ENCODE measurements at places on chromosomes 3 and 15. TPM values are rescaled to one million over a fixed set of nuclear protein-coding genes. Genes with fewer than 3 reads are reported as not detected.

DNA sequence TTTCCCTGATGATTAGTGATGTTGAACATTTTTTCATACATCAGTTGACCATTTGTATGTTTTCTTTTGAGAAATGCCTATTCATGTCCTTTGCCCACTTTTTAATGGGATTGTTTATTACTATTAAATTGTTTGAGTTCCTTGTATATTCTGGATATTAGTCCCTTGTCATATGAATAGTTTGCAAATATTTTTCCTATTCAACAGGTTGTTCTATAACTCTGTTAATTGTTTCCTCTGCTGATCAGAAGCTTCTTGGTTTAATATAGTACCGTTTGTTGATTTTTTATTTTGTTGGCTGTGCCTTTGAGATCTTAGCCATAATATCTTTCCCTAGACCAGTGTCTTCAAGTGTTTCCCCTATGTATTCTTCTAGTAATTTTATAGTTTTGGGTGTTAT is 189.0 kb upstream of the RARB start:
- DNase-seq = no peak

DNA sequence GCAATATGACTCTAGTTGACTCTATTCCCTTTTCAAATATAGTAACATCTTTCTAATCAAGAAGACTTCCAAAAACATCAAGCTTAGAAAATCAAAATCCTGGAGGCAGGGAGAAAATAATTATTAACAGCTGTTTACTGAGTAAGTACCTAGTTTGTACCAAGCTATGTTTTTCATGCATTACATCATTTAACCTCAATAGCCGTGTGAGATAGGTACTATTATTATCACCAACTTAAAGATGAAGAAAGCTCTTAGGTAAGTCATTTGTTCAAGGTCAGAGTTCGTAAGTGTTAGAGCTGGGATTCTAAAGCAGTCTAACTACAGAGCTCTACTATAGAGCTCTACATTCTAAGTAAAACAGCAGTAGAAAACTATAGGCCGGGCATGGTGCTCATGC is 41.6 kb downstream of the GSK3B start:
- no peak for DNase-seq

GRCh38 chr3:161222662-161223061 is 1.6 kb downstream of the NMD3 start:
- DNase-seq = no peak

DNA sequence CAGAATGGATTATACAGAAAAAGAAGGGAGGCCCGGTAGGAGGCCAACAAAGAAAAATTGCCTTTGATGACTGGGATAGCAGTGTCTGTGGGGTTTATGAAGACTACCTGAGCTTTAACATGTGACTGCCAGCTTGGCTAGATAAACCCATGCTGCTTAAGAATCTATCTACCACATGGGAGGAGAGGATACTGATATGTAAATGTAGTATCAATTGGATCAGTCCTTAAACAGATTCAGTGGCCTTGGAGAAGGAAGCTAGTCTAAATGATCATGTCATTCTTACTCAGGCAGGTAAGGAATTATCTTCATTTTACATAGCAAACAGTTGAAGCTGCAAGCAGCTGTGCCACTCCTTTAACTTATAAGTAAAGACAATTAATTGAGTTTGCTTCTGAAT is 50.0 kb upstream of the SYNPR start:
- DNase-seq = peak; percentile 19

DNA sequence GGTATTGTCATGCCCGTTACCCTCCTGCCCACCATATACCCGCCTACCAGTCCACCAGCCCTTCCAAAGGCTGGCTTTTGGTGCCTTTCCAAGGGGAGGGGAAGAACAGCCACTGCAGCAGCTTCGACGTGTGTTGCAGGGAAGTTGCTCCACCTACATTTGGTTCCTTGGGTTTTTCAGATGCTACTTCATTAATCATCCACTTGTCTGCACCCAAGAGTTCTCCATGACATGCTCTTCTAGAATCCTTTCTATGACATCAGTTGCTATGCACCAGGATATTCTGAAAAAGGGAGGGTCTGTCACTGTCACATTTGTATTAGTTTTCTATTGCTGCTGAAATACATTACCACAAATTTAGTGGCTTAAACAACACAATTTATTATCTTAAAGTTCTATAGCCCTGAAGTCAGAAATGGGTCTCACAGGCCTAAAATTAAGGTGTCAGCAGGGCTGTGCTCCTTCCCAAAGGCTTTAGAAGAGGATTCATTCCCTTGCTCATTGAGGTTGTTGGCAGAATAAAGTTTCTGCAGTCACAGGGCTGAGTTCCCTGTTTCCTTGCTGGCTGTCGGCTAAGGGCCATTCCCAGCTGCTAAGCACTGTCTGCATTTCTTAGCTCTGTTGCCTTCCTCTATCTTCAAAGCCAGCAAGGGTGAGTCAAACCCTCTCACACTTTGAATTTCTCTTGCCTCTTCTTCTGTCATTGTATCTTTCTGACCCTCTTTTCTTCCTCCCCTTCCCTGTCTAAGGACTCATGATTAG is at the start of gene LYZL4:
Gene LYZL4 (minus strand): TSS at position 241 of the 762 bp plus-strand sequence. CDS start 3,359 bp downstream, outside the sequence.
- DNase-seq = no peak

The C3orf52 gene
- total RNA-seq = 1.0 TPM

DNA sequence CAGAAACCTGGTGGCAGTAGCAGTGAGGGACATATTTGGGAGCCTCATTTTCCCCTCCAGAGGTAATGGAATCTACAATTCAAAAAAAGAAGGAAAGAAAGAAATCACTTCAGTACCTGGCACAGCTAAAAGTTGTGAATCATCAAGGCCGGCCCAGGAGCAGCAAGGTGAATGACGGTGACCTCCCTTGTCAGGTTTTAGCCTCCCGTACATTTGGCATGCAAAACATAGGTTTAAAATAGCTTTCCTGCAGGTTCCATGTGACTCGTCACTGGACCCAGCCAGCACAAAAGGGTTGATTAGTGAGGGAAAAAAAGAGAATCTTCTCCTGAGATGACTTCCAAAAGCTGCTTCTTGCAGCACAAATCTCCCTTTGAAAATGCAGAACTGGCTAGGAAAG is 394.2 kb downstream of the LSAMP start:
- DNase-seq = no peak

DNA sequence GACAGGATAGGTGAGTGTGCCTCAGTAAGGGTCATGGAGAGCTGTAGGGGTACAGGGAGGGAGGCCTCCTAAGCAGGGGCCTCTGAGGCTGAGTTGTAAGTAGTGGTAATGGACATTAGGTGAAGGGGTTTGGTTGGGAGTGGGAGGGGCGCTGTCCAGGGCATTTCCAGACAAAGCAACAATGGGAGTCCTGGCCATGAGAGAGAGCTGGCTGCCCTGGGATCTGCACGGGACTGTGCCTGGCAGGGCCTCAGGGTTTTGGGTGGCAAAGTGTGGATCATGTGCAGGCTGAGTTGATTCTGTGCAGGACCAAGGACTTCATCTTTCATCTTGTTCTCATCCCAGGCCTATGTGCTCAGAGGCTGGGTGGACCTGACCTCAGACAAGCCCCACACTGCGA is 4.6 kb downstream of the TTC21A start:
- no peak for DNase-seq

The MUC20 gene
- 1.1 TPM for total RNA-seq

The SLC22A13 gene
- total RNA-seq = 1.1 TPM

- DNase-seq = no peak
Observed at GRCh38 chr15:88688394-88688933, 49.6 kb downstream of the ISG20 start.

The IL5RA gene
- total RNA-seq = not detected

DNA sequence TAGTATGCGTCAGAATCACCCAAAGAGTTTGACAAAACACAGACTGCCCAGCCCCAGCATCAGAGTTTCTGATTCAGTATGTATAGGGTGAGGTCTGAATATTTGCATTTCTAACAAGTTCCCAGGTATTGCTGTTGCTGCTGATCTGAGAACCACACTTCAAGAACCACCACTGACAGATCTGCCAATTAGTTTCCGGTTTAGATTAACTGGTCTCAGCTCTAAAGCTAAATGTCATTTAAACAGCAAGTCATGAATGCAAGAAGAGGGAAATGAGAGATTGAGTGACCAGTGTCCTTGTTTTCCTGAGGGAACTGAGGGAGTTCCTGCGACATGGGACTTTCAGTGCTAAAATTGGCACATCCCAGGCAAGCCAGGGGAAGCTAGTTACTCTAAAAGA is 305.0 kb downstream of the ZNF385D start:
- no peak for DNase-seq

The AGTR1 gene
- not detected for total RNA-seq

DNA sequence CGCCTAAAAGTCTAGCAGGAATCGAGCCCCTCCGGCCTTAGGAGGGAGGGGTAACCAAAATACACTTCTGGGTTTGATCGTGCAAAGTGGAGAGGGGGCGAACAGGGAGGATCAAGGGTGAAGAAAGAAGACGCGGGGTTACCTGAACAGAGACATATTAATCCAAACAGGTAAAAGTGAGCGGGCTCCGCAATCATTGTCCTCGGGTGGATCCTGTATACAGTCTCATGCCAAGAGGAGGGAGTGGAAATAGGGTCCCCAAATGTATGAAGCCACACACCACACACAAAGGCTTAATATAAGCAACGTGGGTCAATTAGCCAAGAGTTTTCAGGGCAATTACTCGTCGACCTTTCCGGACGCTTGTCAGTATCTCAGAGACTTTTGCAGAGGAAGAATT is 749.5 kb downstream of the ROBO1 start:
- no peak for DNase-seq

DNA sequence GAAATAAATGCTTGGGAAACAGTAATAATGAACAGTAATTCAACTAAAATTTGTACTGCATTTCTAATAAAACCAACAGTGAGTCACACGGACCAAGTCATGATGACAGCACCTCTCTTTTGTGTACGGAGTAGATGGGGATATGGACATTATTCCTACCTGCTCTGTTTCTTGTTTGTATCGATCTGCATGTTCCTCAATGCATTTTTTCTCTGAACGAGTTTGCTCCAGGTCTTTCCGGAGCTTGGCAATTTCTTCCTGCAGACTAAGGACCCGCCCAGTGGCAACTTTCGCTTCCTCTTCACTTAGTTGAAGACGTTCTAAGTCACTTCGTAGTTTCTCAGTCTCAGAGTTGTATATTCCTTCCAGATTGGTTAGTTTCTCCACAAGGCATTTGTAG is 74.4 kb upstream of the MYO5C start:
- no peak for DNase-seq

DNA sequence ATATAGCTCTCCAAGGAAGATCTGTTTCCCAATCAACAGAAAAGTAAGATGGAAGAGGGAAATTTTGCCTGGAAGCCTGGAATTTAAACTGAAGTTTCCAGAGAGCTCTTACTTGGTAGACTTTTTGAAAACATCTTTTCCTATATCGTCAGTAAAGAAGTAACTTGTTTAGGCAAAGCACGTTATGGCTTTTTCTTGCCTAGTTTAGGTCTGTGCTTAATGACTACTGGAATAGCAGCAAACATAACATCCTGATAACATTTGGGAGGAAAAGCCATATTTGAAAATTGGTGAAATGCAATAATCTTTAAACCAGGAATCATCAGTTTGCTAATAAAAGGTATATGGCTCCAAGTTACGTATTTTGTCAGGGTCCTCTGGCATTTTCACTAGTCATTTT is 160.4 kb upstream of the CGNL1 start:
- DNase-seq = no peak

DNA sequence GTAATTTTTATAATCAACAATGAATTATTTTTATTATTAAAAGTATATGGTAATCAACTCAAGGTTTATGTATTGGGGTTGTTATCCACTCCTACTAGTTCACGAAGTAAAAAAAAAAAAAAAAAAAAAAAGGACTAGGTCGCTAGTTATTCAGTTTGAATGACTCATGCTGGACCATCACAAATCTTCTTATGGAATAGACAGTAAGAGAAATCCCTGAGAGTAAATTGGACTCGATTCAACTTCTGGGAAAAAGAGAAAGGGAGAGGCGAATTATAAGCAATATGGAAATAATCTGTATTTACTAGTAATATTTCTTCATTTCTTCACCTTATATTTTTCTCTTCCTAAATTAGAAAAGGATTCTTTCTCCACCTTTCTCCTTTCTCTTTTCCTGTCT is 2.0 kb downstream of the MYEF2 start:
- DNase-seq = peak; percentile 61

The SAXO2 gene
- 1.9 TPM for total RNA-seq

- no peak for DNase-seq
Observed at GRCh38 chr15:35822153-35822552, 276.2 kb upstream of the DPH6 start.

The DUOXA1 gene
- 1.1 TPM for total RNA-seq

GRCh38 chr3:128464188-128464587 is 2.5 kb downstream of the DNAJB8 start:
- DNase-seq = no peak
